ENCODE measurements at places on chromosomes 5 and 9.

GRCh38 chr5:624951-625230 is 12.8 kb downstream of the CEP72 start:
- DNase-seq, result no peak

DNA sequence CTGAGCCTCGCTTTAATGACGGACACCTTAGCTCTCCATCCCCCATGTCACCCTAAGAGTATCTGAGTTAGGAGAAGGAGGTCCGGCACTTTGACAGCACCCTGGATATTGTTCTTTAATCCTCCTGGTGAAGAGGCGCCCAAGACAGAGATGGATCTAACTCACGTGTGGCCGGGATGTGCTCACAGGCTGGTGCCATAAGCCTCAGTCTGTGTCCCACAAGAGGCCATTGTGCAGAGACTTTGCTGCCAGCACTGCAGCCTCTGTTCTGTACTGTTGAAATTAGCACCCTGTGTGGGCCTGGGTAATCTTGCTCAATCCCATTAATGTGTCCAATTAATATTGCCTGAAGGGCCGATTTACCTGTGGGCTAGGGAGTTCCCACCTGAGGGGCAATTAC is 37.7 kb downstream of the NXNL2 start:
- DNase-seq, result no peak

- DNase-seq, result no peak
Measured at GRCh38 chr5:105773241-105773640, 1897.5 kb downstream of the EFNA5 start.

DNA sequence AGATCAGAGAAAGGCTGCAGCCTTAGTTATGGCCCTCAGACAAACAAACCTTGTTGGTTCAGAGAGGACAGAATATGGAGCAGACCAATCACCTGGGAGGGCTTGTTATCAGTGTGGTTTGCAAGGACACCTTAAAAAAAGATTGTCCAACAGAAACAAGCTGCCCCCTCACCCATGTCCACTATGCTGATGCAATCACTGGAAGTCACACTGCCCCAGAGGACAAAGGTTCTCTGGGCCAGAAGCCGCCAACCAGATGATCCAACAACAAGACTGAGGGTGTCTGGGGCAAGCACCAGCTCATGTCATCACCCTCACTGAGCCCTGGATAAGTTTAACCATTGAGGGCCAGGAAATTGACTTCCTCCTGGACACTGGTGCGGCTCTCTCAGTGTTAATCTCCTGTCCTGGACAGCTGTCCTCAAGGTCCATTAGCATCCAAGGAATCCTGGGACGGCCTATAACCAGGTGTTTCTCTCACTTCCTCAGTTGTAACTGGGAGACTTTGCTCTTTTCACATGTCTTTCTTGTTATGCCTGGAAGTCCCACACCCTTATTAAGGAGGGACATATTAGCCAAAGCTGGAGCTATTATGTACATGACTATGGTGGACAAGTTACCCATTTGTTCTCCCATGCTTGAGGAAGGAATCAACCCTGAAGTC is 36.9 kb upstream of the TBCA start:
- no peak for DNase-seq

DNA sequence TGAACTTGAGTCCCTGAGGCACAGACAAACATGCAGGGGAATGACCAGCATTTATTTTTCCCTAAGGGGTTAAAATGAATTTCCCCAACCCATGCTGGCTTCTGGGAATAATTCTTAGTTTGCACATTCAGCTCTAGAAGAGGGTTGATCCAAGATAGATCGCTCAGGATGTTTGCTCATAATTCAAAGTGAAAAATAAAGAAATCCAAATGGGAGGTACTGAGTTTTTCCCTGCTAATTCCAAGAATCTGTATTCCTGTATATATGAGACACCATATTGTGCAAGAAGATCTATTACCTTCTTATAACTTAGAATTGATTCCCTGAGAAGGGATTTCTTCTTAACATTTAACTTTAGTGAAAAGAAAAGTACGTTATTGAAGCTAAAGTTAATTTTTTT is 96.2 kb downstream of the VCAN start:
- DNase-seq, result no peak

DNA sequence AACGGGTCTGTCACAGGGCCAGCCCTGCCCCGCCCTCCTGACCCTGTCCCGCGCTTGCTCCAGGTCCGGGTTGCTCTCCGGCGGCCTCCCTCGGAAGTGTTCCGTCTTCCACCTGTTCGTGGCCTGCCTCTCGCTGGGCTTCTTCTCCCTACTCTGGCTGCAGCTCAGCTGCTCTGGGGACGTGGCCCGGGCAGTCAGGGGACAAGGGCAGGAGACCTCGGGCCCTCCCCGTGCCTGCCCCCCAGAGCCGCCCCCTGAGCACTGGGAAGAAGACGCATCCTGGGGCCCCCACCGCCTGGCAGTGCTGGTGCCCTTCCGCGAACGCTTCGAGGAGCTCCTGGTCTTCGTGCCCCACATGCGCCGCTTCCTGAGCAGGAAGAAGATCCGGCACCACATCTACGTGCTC is 4.2 kb downstream of the B4GALT7 start:
- DNase-seq, result no peak

DNA sequence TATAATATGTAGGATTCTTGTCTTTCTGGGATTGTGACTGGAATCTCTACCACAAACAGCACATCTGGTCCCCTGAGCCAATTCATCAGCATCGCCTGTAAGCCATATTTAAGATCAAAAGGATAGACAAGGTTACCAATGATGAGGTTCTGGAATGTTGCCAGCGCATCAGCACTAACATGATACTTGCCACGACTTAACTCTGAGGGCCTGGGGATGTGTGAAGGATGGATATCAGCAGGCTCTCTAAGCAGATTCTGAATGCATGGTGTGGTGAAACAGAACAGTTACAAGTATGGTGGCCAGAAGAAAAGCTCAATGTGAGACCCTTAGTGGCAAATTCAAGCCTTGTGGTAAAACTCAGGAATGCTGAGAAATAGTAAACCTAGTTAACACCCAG is 143.0 kb downstream of the XRCC4 start:
- no peak for DNase-seq

GRCh38 chr5:96901384-96901783 is 25.1 kb downstream of the ERAP2 start:
- no peak for DNase-seq

- DNase-seq, result no peak
Measured at GRCh38 chr5:94632024-94632423, 13.6 kb downstream of the SLF1 start.

DNA sequence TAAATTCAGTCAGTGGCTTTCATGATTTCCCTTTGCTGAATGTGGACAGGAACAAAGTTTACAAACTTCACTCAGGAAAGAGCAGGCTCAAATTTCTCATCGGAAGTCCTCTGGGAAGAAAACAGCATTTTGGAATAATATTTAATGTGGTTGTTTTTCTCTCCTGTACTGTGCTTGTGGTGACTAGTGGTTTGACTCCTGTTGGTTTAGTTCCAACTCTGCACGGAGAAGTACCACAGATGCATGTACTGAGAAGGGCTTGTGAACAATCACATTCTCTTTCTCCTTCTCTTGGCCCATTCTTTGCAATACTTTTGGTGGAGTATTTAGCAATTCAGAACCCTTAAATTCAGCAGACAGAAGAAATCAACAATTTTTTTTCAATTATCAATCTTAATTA is 13.3 kb downstream of the MPDZ start:
- no peak for DNase-seq

GRCh38 chr5:14816374-14816998 is 55.1 kb downstream of the ANKH start:
- no peak for DNase-seq

DNA sequence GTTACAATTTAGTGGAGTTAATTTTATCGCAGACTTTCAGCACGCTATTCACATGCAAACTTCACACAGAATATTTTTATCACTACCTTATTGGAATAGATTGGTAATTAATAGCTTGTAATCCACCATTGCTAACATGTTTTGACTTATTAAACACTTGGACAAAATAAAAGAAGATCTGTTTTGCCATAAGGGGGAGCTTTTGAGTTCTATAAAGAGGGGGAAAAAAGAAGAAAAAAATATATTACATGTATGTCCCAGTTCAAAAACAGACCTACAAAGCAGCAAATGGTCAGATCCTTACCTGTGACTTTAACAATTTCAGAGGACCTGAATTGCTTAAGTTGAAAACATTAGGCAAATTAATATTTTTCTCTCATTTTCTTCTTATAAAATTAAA is 1.2 kb upstream of the PAPPA start:
- DNase-seq, result no peak

DNA sequence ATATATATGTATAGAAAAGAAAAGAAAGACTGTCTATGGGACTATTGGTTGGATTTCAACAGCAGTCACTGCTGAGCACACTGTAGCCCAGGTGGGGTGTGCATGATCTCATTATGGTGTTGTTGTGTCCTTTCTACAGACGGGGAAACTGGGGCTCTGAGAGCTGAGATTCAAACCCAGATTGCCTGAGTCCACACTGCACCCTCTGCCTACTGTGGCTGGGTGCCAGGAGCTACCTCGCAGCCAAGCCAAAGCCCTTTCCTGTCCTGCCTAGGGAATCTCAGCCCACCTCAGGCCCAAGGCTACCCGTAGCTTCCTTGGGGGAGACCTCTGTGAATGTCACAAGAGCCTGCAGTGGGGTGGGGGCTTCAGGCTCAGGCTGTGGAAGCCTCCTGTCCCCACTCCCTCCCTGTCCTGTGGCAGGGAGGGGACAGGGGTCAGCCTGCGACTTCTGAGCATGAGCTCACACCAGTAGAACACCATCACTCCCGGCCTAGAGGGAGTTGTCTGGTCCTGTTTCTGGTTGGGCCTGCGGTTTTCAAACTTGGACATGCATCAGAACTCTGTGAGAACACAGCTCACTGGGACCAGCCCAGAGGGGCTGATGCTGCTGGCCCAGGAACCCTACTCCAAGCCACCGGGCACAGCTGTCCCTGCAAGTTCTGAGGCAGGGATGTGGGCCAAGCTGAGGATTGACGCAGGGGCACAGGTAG is 7.9 kb upstream of the NINJ1 start:
- no peak for DNase-seq

DNA sequence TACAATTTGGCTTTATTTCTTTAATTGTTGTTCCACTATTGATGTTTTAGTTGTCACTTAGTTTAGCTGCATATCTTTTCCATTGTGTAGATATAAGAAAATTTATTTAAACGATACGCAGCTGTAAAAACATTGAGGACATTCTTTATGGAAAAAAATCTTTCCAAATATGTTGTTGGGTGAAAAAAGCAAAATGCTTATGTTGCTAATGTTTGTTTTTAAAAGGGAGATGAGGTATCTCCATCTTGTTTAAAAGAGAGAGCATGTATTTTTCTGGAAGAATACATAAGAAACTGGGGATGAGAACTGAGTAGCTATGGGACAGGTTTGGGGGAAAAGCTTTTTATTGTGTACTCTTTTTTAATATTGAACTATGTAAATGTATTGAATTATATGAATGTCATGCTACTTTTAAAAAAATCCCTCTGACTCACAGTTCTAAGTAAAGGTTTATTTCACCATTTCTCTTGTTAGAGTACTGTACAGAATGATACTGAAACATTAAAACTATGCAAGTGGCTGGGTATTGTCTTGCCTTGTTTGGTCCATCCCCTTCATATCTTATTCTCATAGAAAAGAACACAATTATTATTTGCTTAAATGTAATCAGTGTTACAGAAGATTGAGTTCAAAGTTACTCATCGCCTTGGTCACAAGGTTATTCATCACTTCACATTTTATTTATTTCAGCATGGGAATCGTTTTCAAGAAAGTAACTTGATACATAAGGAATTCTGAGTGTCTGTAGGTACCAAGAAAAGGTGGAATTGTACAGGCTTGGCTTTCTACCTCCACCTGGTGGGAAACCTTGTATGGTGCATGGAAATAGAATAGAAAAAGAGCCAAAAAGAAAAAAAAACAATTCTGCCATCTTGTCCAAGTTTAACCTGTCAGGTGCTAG is 85.8 kb downstream of the RIC1 start:
- no peak for DNase-seq

DNA sequence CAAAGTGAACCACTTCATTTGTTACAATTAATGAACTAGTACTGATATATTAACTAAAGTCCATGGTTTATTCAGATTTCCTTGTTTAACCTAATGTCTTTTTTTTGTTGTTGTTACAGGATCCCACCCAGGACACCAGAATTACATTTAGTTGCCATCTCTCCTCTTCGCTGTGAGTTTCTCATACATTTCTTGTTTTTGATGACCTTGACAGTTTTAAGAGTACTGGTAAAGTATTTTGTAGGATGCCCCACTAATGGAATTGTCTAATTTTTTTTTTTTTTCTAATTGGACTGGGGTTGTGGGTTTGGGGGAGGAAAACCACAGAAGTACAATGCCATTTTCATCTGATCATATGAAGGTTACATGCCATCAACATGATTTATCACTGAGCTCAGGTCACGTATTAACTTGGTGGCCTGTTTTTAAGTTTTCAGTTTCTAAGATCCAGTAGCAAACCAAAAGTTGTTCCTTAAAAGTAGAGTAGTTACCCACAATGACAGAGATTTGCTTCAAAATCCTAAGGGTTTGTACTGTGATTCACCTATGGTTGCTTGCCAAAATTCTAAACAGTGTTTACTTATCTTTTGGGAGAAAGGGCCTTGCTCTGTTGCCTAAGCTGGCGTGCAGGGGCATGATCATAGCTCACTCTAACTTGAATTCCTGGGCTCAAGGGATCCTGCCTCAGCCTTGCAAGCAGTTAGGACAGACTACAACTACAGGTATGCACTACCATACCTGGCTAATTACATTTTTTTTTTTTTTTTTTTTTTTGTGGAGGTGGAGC is 4.5 kb upstream of the OTULIN start:
- no peak for DNase-seq

- DNase-seq, result no peak
Measured at GRCh38 chr9:89462817-89463683, 34.9 kb downstream of the SEMA4D start.

- DNase-seq, result peak; percentile 32
Measured at GRCh38 chr5:132411304-132412013, 41.9 kb downstream of the SLC22A5 start.

GRCh38 chr5:943201-943917 is 50.7 kb downstream of the TRIP13 start:
- DNase-seq, result no peak

Data from stimulated activated naive CD4-positive, alpha-beta T cell treated with Interleukin-2 at 50 U/mL for 16 hours (primary cell).